ENCODE measurements at places on chromosomes 2 and 18.

DNA sequence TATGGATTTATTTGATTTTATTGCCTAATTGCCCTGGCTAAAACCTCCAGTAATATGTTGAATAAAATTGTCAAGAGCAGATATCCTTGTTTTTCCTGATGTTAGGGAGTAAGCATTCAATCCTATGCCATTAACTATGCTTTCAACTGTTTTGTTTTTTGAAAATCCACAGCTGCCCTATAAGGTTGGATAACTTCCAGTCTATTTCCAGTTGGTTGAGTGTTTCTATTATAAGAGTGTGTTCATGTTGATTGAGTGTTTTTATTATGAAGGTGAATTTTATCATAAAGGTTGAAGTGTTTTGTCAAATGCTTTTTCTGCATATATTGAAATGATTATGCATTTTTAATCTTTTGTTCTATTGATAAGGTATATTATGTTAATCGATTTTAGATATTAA lies 149.9 kb upstream of the SCN7A start:
- DNase-seq: no peak

DNA sequence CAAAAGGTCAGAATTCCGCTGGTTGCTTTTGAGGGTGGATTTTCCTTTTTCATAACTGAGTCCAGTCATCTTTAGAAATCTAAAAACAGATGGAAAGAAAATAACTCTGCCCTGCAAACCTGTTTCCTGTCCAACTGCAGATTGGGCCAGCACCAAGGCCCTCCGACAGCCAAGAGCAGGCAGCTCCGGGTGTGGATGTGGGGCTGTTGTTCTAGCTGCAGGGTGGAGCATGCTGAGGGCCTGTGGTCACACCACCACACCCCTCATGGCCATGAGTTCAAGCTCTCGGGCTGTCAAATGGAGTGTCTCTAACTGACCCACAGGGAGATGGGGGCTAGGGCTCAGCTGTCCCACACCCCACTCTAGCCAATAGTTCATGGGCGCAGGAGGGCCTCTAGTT lies 69.3 kb upstream of the BZW1 start:
- DNase-seq: no peak

DNA sequence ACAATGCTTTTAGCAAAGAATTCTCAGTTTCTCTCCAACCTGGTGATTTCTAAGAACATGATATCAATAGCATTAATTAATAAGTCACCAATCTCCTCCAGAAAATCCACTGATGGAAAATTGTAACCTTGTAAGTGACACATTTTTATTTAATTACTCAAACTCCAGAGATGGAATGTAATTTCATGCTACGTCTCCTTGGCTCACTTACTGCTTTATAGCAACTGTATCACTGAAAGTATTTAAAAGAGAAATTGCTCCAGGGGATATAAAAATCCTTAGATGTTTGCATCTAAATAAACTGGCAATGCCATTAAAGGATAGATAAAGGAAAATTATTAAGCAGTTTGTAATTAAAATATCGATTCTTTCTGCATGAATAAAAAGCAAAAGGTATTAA lies 325.4 kb downstream of the TSN start:
- DNase-seq: no peak

DNA sequence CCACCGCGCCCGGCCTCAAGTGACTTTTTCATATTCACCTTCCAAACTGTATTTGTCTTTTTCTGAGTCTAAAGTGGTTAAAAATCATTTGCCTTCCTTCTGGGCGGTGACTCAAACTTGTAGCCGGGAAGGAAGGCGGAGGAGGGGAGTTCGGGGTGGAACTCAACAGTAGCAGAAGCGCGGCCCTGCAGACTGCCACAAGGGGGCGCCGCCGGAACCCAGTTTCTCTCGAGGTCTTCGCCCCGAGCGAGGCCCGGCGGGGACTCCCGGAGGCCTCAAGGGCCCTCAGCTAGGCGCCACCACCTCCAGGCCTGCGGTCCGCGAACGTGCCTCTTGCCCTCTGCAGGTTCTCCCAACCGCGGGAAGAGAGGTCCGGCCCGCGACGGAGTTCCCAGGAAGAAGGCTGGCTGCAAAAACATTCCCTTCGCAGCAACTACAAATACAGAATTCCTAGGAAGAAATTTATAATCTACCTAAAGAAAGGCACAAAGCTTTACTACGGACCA lies 16.8 kb upstream of the ITM2C start:
- DNase-seq: peak; percentile 84
